ENCODE measurements at places on chromosomes 5 and 9.
A peak's percentile ranks its signal among the peaks of the same experiment; 100 is the strongest.

DNA sequence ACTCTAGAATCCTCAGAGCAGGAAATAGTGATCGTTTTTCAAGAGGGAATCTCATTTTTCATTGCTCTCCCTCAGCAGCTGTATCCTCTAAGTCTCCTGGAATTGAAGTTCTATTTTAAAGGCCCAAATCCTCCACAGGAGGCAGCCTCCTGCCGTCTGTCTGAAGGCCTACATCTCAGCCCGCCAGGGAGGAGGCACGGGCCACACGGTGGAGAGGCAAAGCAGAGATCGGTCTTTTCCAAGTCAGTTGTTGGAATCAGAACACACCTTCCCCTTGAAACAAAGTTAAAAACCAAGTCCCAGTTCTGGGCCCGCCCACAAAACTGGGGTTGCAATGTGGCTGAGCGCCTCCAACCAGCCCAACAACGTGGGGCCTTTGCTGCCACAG is 68.7 kb downstream of the RAPGEF1 start:
- DNase-seq = no peak

DNA sequence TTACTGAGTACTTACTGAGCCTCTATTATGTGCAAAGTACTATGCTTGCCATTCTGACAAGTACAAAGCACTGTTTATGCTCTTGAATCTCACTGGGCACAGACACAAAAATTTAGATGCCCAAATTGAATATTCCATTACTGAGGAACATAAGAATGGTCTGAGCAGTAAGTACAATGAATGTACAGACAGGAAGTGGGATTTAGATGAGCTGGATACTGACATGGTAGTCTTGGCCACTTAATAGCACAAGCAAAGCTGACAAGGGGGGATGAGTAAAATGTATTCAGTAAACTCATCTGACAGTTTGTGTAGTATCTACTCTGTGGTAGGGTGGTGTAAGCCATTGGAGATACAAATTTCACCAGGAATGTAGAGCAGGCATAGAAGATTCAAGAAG is 132.4 kb downstream of the EFNA5 start:
- DNase-seq = no peak

DNA sequence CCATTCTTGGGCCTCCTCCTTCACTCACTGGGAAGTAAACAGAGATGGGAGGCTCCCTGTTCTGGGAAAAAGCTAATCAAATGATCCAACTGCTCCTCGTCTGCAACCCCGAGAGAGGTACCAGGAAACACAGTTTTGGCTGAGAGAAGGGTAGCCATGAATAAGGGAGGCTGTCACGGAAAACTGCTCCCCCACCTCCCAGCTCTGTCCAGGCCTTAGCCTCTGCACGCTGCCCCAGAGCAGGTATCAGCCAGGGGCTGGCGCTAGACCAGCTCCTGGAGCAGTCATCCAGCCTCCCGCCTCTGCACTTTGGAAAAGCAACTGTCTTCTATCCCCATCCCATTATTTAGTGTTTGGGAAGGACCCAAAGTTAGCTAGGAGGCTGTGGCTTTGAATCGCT is 266.1 kb downstream of the NDUFS4 start:
- DNase-seq = no peak

- no peak for DNase-seq
Observed at GRCh38 chr9:13915591-13916301, 398.2 kb downstream of the NFIB start.

GRCh38 chr5:143946837-143947236 is 134.9 kb downstream of the HMHB1 start:
- no peak for DNase-seq

DNA sequence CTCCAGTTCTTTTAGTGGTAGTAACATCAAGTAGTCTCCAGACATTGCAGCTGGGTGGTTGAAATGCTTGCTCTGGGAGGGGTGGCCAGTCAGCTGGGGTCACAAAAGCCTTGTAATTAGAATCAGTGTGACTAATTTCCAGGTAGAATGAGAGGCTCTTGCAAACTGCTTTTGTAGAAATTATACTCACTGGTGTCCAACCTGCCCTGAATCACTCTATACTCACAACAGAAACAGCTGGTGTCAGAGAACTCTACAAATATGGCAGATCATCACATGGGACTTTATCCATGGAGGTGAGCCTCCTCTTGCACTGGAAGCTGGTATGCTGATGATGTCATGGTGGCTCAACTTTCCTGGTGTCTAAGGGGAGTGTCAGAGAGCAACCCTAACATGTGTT is 71.3 kb downstream of the SH3TC2 start:
- peak; percentile 72 for DNase-seq

DNA sequence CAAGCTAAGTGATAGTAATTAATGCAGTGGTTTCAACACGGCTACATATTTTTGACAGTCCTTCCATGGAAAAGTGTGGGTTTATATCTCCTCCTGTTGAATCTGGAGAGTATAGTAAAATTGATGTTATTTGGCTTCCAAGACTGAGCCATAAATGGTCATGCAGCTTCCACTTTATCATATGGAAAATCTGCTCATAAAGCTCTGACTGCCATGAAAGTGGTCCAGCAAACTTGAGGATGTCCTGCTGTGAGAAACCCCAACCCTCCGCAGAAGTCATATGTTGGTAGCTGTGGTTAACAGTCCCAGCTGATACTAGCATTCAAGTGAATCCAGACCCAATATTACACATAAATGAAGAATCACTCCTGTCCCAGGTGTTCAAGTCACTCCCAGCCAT is 378.3 kb downstream of the KCTD16 start:
- no peak for DNase-seq

- no peak for DNase-seq
Observed at GRCh38 chr5:94526706-94527105, 91.7 kb downstream of the KIAA0825 start.

- no peak for DNase-seq
Observed at GRCh38 chr5:172364773-172365172, 81.2 kb upstream of the UBTD2 start.

DNA sequence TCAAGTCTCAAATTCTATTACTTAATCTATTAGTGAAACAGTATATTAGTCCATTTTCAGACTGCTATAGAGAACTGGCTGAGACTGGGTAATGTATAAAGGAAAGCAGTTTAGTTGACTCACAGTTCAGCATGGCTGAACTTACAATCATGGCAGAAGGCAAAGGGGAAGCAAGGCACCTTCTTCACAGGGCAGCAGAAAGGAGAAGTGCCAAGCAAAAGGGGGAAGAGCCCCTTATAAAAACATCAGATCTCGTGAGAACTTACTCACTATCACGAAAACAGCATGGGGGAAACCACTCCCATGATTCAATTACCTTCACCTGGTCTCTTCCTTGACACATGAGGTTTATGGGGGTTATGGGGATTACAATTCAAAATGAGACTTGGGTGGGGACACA is 67.9 kb upstream of the CHSY3 start:
- no peak for DNase-seq

DNA sequence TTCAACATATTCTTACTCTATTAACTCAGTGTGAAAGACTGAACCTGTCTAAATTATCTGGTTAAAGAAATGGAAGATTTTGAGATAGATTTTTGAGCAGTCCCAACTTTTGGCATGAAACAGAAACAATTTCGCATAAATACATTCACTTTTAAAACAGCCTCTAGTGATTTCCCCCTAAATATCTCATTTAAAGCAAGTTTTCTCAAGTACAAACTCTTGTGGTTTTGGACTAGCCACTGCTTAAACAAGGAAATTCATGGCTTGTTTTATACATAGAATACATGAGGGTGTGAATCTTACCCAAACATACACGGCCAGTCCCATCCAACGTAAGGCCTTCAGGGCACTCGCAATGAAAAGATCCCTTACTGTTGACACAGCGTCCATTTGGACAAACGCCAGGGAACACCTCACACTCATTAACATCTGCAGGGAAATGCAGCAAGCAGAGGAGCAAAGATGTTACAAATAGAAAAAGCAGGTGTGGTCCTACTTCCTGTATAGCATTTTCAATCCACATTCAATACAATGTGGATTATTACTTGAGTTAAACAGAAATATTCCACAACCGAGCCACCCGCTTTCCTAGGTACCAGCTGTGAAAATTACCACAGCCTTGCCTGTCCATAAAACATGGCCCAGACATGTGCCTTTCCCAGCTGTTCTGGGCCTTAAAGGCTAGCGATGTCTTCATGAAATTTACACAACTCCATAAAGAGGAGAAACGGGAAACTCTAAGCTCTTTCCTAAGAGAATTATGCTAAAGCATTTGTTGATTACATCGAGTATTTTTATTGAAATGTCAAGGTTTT is 188.8 kb downstream of the FBN2 start:
- no peak for DNase-seq

- DNase-seq = no peak
Observed at GRCh38 chr5:85069659-85070640, 685.3 kb upstream of the EDIL3 start.

- DNase-seq = no peak
Observed at GRCh38 chr5:150567031-150567717, 59.2 kb downstream of the NDST1 start.

- no peak for DNase-seq
Observed at GRCh38 chr9:5621327-5621726, 7.6 kb upstream of the RIC1 start.

GRCh38 chr5:33231935-33232334 is 208.8 kb upstream of the TARS1 start:
- DNase-seq = no peak

DNA sequence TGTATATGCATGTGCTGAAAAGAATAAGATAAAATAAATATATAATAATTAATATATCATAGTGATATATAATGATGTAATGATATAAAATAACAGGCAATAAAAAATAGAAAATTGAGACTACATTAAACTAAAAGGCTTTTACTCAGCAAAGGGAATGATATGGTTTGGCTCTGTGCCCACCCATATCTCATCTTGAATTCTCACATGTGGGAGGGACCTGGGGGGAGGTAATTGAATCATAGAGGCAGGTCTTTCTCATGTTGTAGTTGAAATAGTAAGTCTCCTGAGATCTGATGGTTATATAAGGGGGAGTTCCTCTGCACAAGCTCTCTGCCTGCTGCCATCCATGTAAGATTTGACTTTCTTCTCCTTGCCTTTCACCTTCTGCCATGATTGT is 1550.9 kb upstream of the CDH6 start:
- no peak for DNase-seq

DNA sequence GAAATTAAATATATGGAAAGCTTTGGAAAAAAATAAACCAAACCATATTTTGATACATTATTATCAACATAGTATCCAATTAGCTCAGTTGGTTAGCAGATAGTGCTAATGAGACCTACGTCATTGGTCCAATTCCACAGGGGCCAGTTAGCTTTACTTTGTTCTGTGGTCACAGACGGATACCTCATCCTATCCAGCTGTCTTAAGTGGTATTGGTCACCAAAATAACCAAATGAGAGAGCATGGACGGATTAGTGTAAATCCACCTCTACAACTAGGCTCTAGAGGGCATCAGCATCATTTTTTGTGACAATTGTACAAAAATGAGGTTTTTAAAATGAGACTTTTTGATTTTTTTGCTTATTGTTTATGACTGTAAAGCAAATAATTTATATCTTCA is 364.2 kb downstream of the KIAA0825 start:
- no peak for DNase-seq

- DNase-seq = no peak
Observed at GRCh38 chr9:115413304-115413703, 295.3 kb upstream of the TNC start.

Data from vagina (tissue), 2 donors.